Forelimb muscle (tissue), 1 donor: ENCODE measurements at places on chromosomes 11 and 22.

DNA sequence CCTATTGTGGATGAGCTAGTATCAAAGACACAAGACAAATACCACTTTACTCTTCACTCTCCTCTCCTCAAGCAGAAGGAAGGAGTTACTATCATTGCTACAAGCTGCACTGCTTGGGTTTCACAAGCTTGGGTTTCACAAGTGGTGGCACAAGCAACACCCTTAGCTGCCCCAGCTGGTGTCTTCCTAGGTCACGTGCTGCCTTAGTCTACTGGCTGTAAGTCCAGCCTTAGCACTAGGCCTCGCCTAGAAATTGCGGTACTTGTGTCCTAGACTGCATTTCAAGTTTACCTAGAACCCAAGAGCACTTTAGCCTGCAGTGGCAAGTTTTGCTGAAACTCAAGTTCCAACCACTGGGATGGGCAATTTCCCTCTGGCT is 86.6 kb downstream of the EHF start:
- DNase-seq, result no peak

DNA sequence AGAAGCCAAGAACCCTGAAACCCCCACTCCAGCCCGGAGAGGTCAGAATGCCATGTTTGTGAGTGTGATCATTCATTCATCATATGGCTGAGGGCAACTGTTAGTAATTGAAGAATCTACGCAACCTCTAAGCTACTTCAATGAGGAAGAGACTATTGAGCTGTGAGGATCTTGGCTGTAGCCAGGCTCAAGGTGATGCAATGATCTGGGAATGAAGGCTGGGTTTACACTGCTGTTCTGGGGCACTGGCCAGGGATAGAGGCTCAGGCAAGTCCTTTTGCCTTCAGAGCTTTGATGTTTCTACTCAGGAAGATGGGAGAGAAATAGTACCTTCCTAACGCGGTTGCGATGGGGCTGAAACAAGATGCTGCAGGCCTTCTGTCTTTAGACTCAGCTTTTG is 12.9 kb downstream of the CRYBB2 start:
- DNase-seq, result no peak

DNA sequence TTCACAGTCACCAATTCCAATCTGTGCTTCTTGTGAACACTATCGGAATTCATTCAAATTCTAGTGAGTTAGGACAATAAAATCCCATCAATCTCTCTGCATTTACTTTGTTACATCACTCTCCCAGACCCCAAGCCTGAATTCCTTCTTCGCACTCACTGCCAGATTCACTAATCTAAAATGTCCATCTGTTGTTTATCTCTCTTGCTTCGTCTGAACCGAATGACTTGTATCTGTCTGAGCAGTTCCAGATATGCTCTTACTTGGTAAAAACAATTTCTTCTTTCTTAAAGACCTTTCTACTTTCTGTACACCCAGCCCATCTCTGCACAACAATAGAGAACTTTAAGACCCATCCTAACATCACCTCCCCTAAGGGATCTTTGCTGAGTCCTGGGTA is 7.0 kb downstream of the MMP10 start:
- no peak for DNase-seq

DNA sequence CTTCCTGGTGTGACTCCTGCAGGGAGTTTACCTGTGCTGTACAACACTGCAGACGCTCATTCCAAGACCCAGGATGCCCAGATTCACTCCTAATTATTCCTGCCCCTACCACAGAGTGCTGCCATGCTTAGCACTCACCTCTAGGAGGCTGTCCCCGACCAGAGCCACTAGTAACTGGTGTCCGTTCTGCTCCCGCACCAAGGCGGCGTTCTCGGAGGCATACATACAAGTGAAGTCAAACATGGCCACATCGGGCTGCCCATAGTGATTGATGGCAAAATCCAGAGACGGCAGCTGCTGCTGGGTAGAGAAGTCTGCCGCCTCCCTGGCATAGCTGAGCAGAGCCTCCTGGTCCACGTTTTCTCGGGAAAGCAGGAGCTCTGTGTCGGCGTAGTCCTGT is 122.3 kb upstream of the BID start:
- no peak for DNase-seq
